ENCODE measurements at places on chromosomes 7 and 10.

DNA sequence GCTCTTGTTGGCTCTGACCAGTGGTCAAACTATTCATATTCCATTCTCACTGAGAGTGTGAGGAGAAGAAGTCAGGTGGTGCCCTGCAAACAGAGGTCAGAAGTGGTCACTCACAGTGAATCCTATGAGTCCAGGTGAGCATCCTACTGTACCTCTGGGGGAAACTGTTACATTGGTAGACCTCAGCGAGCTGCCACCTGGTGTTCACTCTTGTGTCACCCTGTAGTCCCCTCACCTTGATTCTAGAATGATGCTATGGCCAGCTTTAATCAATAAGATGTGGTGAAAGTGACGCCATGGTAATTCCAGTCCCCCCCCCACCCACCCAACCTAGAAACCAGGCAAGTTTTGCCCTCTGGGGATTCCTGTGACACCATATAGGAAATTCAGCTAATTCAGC lies 1.2 kb upstream of the AMPH start:
- no peak for DNase-seq

DNA sequence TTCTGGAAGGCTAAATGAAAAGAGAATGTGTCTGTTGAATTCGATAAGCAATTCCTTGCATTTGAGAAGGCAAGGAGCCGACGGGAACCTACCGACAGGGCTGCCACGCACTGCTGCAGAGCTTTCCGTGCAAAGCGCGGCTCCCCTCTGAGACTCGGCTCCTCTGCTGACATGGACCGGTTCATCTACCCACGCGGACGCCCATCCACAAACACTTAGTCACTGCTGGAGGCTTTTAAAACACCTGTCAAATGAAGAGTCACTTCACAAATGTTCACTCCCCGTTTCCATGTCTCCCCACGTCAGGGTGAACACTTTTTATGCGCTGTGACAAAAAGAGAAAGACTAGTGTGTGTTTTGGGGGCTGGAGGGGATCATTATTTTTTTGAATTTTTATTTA lies 32.0 kb downstream of the AMZ1 start:
- DNase-seq: no peak

DNA sequence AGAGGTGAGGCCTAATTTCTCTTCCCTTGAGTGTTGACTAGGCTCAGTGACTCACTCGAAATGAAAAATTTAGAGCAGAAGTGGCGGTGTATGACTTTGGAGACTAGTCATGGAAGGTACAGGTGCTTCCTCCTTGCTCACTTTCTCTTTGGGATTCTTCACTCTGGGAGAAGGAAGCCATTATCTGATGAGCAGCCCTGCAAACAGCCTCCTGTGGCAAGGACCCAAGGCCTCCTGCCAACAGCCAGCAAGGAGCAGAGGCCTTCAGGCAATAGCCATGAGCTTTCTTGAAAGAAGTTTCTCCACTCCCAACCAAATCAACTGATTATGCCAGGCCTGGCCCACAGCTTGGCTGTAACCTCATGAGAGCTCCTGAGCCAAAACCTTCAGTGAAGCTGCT lies 369.6 kb upstream of the VWC2 start:
- DNase-seq: no peak

DNA sequence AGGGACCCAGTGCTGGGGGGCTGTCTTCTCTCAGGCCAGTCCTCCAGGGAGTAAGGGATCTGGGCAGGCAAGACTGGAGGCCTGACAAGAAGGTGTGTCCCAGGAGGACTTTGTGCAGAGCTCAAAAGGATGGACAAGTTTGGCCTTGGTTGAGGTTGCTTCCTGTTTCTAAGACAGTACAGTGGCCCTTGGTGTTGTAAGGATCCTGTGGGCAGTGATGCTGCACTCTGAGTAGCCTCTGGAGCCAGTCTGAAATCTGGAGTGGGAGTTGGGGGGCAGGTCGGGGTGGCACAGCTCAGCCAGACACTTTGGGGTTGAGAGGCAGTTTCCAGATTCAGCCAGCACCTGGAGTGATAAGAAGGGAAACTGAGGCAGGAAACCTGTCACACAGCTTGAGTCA lies 139.2 kb upstream of the ZMIZ1 start:
- no peak for DNase-seq

DNA sequence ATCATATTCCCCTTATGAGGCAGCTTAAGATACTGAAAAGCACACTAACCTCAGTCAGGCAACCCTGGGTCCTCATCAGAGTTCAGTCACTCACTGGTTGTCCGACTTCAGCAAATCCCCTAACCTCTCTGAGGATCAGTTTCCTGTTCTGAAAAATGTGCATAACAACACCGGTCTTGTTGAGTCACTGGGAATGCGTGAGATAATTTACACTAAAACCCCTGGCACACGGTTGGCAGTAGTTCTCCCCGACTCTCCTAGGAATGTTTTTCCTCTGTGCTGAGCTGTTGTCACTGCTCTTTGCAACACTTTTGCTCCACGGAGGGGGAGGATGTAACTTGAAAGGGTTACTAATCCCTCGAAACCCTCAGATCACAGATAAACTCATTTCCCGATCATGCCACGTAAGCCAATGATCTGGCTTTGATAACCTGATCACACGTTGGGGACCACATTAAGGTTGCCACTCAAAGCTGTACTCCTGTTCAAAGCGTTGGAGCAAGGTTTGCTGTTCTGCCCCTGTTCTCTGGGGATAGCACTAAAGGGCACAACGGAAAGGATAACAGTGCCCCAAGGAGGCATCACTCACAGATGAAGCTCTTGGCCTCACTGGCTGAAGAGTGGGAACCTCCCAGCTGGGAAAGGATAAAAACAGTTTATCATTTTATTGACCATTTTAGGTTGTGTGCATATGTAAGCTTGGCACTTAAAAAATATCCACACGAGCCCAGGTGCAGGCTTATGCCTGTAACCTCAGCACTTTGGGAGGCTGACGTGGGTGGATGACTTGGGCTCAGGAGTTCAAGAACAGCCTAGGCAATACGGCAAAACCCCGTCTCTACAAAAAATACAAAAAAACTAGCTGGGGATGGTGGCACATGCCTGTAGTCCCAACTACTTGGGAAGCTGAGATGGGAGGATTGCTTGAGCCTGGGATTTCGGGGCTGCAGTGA lies 5.0 kb upstream of the RBM17 start:
- peak; percentile 47 for DNase-seq

DNA sequence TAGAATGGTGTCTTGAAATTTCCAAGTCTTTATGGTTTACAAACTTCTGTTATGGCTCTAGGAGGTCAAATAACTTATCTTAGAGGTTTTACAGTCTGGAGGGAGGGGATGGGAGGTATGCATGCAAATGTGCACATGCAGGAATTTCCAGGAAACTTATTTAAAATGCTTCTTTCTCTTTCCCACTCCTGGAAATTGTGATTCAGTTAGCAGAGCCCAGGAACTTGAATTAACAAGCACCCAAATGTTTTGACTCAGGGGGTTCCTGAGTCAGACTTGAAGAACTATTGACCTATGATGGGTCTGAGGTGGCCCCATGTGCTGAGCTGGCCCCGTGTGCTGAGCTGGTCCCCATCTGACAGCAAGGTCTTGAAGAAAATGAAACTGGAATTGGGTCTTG lies 669.4 kb downstream of the INHBA start:
- no peak for DNase-seq

DNA sequence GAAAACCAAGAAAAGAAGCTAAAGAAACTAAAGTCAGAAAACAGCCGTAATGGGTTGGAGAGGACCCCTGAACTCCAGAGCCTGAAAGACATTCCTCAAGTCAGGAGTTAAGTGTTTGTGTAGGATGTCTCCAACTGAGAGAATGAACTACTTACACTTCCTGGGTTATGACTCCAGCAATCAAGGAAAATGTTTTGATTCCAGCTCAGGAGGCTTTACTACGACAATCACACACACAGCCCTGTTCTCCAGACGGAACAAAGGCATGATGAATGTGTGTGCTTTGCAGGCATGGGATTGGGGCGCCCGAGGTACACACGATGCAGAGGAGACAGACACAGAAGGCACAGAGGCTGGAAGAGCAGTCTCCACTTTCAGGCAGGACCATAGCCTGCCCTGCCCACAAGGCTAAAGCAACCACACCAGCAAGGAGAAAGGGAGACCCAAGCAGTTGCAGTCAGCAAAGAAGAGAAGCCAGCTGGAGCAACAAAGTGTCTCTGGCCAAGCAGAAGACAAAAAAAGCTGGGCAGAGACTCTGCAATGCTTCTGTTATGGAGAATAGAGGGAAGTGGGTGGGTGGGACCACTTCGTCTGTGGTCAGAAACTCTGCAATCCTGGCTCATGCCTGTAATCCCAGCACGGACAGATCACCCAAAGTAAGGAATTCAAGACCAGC lies 89.1 kb downstream of the GRB10 start:
- DNase-seq: no peak

GRCh38 chr7:11272352-11272751 lies 298.7 kb downstream of the PHF14 start:
- no peak for DNase-seq

DNA sequence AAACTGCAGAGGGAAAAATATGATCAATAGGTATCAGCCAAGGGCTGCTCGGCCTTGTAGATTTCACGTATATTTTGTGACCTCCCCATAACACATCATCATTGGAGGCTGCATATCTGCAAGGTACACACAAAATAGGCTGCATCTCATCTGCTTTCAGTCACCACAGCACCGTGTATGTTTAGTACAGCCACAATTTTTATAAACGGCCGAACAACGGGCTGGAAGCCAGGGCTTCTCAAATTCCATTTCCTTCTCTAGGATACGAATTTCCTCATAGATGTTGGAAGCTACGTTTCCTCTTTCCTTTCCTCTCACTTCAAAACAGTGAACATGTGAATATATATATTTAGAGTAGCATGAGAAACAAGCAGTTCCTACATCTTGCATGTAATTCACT lies 20.2 kb upstream of the FOXK1 start:
- no peak for DNase-seq

GRCh38 chr7:157255201-157255606 lies 81.6 kb upstream of the DNAJB6 start:
- DNase-seq: no peak

DNA sequence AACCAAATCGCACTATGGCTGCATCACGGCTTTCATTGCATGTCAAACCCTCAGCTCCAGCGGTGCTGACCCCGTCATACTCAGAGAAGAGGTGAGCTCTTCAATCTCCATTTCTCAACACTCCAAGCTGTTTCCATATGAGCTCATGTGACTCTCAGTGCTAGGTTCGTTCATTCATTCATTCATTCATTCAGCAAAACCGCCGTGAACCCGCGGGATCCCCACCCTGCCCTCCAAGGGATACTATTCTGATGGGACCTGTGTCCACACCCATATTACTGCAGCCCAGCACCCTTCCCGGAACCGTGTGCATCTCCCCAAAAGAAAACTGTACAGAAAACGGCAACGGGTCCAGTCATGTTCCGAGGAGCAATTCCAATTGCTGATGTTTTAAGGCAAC lies 184.7 kb downstream of the DIP2C start:
- no peak for DNase-seq

DNA sequence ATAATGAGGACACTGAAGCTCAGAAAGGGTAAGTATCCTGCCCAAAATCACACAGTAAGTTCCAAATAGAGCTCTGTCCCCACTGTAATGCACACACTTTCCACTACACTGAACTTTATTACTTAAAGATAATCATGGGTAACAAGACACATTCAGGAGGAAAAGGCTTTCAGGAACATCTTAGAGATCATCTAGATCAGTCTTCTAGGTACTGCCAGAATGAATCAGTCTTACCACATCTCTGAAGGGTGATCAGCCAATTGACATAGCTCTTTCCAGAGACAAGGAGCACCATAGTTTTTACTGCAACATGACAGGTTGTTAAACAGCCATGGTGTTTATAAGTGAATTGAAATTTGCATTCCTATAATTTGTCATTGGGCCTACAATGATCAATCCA lies 5.4 kb upstream of the HERPUD2 start:
- no peak for DNase-seq

- no peak for DNase-seq
These were observed 53.8 kb upstream of the CPXM2 start for GRCh38 chr10:123945325-123945920.

DNA sequence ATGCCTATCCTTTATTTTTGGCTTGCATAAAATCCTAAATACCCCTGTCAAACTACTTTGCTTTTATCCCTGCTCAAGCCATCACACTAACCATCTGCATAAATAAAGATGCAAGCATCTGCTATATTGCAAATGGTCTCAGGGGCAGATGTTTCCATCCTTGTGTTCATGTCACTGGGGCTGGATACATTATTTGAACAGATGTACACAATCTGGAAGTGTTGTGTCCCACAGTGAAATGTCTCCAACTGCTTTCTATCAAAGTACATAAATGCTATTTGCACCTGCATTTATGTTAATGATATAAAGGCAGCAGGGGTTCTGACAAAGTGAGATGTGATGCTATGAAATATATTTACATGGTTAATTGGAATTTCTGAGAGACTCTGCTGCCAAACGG lies 163.1 kb downstream of the ZNF438 start:
- no peak for DNase-seq

- DNase-seq: peak; percentile 73
These were observed 65.6 kb upstream of the CCDC6 start for GRCh38 chr10:59971915-59972314.

GRCh38 chr10:68105820-68106219 lies 3.5 kb upstream of the MYPN start:
- peak; percentile 62 for DNase-seq

DNA sequence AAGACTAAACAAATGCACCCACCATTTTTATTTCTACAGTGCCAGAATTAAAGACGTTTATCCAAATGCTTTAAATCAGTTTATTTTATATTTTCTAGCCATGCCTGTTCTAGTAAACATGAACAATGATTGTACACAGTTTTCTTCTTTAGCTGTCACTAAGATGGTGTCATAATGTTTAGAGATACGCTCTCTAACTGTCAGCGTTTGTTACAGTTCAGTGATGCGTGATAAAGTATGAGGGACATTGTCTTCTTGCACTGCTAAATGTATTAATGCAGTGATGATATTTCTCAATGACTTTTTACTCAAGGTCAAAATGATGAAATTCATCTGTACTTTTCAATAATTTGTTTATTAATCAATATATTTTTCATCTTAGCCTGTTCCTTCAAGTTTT lies 513.6 kb downstream of the ATRNL1 start:
- no peak for DNase-seq

Measured in islet precursor cell (in vitro differentiated cells).